ENCODE measurements at places on chromosomes 11 and 22.

DNA sequence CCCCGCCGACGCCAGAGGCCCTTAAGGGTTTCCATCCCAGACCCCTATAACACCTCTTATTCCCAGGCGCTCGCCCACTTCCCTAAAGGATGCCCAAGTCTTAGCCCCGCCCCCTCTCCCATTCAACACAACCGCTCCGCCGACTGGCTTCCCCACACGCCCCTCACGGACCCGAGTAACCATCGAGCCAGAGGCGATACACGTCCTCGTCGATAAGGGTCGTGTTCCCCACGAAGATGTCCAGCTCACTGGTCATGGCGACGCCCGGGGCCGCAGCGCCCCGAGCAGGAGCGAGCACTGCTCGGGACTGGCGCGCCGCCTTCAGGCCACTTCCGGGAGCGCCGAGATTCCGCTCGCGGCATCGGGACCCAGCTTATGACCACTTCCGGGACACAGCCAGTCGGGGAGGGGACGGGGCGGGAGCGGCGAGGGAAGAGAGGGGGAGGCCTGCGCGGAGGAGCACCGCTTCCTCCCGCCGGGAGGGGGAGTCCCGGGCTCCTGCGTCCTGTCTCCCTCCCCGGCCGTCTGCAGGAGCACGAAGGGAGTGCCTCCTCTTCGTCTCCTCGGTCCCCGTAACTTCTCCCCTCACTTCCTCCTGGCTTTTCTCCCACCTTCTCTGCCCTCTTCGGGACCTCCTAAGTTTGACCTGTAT lies at the start of gene FIBP:
Gene FIBP (minus strand): TSS at position 309 of the 652 bp plus-strand sequence. CDS start 53 bp downstream, at position 256.
- DNase-seq, result peak; percentile 99

GRCh38 chr11:36672815-36673450 lies 74.9 kb upstream of the RAG2 start:
- DNase-seq, result no peak

- no peak for DNase-seq
These were observed 74.0 kb upstream of the TCF20 start for GRCh38 chr22:42344361-42344905.

DNA sequence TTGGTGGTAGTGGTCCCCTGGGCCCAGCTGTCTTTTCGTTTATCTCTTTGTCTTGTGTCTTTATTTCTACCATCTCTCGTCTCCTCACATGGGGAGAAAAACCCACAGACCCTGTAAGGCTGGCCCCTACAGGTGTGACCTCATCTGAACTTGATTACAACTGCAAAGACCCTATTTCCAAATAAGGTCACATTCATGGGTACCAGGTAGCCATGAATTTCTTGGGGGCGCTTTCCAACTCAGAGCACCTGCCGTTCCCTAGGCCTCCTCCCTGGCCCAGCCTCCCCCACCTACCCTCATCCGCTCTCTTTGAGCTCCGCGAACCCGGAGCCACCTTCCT lies 14.0 kb upstream of the RRP7A start:
- DNase-seq, result no peak

GRCh38 chr11:83285151-83285770 lies 906 bp downstream of the CCDC90B start:
- DNase-seq, result no peak

- peak; percentile 75 for DNase-seq
These were observed 6.0 kb upstream of the MALAT1 start for GRCh38 chr11:65492637-65493366.

DNA sequence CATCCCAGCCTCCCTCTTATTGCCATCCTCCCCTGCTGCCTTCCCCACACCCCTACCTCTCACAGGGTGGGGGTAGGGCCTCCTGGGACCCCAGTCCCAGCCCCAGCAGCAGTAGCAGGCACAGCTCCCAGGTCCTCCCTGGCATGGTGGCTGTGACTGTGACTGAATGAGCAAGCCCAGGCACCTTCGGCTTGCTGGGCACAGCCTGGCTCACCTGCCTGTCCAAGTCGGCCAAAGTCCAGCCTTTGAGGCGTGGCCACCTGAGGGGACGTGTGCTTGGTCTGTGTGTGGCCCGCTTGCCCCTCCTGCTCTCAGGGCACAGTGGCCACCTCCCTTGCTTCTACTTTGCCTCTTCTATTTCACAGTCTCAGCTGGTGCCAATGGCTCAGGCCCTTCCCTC lies at the start of gene TREH:
Gene TREH (minus strand): TSS at position 168 of the 400 bp plus-strand sequence. CDS start 23 bp downstream, at position 145.
- peak; percentile 90 for DNase-seq

All from right lobe of liver (tissue), 6 donors.